Smooth muscle cell of the umbilical artery (primary cell): ENCODE measurements at places on chromosomes 13 and 19. TPM values are rescaled to one million over a fixed set of nuclear protein-coding genes. Genes with fewer than 3 reads are reported as not detected.

SMAD9 gene
- 4.1 and 5.9 TPM in 2 replicates for total RNA-seq

SIGLEC8 gene
- not detected in 2 replicates for total RNA-seq

RGS9BP gene
- 0.23 and 0.59 TPM in 2 replicates for total RNA-seq

SLITRK6 gene
- total RNA-seq, result not detected in 2 replicates

ZNF208 gene
- total RNA-seq, result under 0.01 TPM in 1 of 2 replicates, not detected in the other

ZIC5 gene
- not detected in 2 replicates for total RNA-seq
